ENCODE measurements at places on chromosomes 7 and 10. TPM values are rescaled to one million over a fixed set of nuclear protein-coding genes. Genes with fewer than 3 reads are reported as not detected.

GRCh38 chr10:91597197-91597881, 35.5 kb downstream of the PPP1R3C start:
- no peak for DNase-seq
- no peaks in the 10 kb centered on the region for H3K4me1 ChIP-seq
- H3K4me3 ChIP-seq: no peak overlapping the region
- no peak overlapping the region for H3K27ac ChIP-seq
- H3K27me3 ChIP-seq: no peaks in the 10 kb centered on the region

GRCh38 chr10:12473491-12473890, 124.1 kb downstream of the CAMK1D start:
- peaks cover 8% of the 10 kb centered on the region for H3K4me1 ChIP-seq
- no peaks in the 10 kb centered on the region for H3K27me3 ChIP-seq
- no peak overlapping the region for H3K4me3 ChIP-seq
- H3K27ac ChIP-seq: no peak overlapping the region
- no peak for DNase-seq

EPDR1 gene
- 4.1 TPM for total RNA-seq

KCNMA1 gene
- total RNA-seq: 0.93 TPM

DNA sequence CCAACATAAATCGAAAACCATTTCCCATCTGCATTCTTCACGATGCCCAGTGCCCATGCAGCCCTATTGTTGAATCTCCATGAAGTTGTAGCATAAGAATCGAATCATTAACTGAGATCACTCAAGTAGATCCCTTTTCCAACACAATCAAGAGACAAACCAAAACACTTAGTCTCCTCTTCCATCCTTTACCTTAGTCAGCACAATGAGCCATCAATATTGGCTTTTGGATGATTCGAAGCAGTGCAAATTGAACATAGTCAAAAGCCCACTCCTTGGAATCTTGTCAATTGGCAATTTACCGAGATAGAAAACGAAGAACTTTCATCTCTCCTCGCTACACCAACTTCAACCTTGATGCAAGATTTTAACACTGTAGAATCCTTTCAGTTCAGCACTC, 66.5 kb upstream of the ADRB1 start:
- DNase-seq: no peak
- H3K4me1 ChIP-seq: no peaks in the 10 kb centered on the region
- no peak overlapping the region for H3K4me3 ChIP-seq
- no peak overlapping the region for H3K27ac ChIP-seq

FAM25C gene
- not detected for total RNA-seq

DNA sequence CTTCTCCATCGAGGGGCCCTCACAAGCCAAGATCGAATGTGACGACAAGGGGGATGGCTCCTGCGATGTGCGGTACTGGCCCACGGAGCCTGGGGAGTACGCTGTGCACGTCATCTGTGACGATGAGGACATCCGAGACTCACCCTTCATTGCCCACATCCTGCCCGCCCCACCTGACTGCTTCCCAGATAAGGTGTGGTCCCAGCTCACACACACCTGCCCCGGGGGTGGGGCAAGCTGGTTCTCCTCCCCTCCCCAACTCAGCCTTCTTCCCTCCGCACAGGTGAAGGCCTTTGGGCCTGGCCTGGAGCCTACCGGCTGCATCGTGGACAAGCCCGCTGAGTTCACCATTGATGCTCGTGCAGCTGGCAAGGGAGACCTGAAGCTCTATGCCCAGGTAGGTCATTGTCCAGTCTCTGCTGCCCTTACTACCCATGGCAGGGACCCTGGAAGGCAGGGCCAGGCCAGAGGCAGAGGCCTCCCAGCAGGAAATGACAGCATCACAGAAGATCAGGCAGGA, 11.0 kb downstream of the FLNC start:
- no peaks in the 10 kb centered on the region for H3K4me1 ChIP-seq
- H3K4me3 ChIP-seq: no peak overlapping the region
- H3K27me3 ChIP-seq: no peaks in the 10 kb centered on the region
- no peak for DNase-seq
- H3K36me3 ChIP-seq: no peaks in the 10 kb centered on the region

SP8 gene
- total RNA-seq: 33.7 TPM

KCND2 gene
- total RNA-seq: 0.59 TPM

- H3K27ac ChIP-seq: no peak overlapping the region
- DNase-seq: no peak
- no peak overlapping the region for H3K4me3 ChIP-seq
- peaks cover 2% of the 10 kb centered on the region for H3K27me3 ChIP-seq
Measured at GRCh38 chr10:119516381-119517234, 25.9 kb downstream of the RGS10 start.

GRCh38 chr10:67471022-67471421, 225.0 kb downstream of the CTNNA3 start:
- H3K36me3 ChIP-seq: no peaks in the 10 kb centered on the region
- H3K27ac ChIP-seq: no peak overlapping the region
- no peaks in the 10 kb centered on the region for H3K4me1 ChIP-seq
- no peak overlapping the region for H3K4me3 ChIP-seq
- no peaks in the 10 kb centered on the region for H3K27me3 ChIP-seq

DNA sequence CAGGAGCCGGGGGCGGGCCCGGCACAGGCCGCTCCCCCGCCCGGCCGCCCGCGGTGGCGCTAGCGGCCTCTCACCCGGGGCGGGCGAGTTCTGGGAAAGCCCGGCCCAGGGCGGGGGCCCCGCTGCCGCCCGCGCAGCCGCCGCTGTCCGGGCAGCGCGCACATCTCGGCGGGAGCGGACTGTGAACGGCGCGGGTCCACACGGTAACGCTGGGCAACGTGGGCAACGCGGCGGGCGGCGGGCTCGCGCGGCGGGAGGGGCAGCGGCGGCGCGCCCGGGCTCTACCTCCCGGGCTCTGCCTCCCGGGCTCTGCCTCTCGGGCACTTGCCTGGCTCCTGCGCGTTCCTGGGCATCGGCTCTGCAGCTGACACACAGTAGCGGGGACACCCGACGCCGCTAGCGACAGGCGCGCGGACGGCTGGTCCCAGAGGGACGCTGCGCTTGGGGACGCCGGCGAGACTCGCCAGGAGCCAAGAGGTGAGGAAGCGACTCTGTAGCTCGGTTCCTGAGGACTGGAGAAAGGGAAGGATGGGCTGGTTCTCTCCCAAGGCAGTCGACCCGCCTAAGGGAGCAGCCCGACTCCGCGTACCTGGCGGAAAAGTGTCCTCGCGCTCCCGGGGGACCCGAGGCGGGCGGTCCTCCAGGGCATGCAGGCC, at the start of gene PLCE1:
Gene PLCE1, plus strand, starts transcription at position 150 of the 656 bp plus-strand sequence. CDS start 37,116 bp downstream, outside the sequence.
- peaks cover 7% of the 10 kb centered on the region for H3K36me3 ChIP-seq
- peak within 1 kb of the TSS; percentile 25 for H3K27ac ChIP-seq
- DNase-seq: peak; percentile 49
